ENCODE measurements at places on chromosomes 3 and 15. TPM values are rescaled to one million over a fixed set of nuclear protein-coding genes. Genes with fewer than 3 reads are reported as not detected.

DNA sequence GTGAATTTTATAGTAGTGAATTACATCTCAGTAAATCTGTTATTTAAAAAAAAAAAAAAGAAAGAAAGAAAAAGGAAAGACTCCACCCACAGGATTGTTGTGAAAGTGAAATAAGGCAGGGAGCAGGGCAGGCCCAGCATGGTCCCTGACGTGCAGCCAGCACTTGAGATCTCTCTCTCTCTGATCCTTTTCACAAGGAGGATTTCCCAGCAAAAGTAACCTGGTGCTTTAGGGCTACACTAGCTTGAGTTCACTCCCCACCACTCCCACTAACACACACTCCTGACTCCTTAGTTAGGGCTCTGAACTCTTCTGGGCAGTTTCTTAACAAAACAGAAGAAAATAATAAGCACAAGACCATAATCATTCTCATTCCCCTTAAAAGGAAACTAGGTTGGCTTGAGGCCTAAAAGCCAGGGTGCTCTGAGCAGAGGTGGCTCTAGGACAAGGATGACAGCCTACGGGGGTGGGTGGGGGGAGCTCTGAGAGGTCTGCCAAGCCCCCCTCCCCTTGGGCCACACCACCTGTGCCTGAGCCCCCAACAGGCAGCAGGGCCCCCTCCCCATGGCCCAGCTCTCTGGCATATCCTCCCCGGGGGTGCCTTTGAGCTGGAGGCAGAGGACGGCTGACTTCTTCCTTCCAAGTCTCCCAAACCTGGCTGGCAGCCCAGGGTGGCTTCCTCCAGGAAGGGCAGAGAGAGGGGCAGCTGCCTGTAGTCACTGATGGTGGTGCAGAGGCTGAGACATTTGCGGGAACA, 856 bp downstream of the TMEM40 start:
- H3K36me3 ChIP-seq = no peaks in the 10 kb centered on the region
- no peak overlapping the region for H3K4me3 ChIP-seq
- H3K4me1 ChIP-seq = no peaks in the 10 kb centered on the region
- peak; percentile 82 for DNase-seq
- no peak overlapping the region for H3K27ac ChIP-seq

- H3K27me3 ChIP-seq = no peaks in the 10 kb centered on the region
- H3K36me3 ChIP-seq = no peaks in the 10 kb centered on the region
- H3K4me3 ChIP-seq = no peak overlapping the region
- no peaks in the 10 kb centered on the region for H3K4me1 ChIP-seq
- DNase-seq = no peak
Measured at GRCh38 chr3:52904000-52904399, 6.7 kb upstream of the STIMATE start.

The KY gene
- total RNA-seq = 1.2 TPM

DNA sequence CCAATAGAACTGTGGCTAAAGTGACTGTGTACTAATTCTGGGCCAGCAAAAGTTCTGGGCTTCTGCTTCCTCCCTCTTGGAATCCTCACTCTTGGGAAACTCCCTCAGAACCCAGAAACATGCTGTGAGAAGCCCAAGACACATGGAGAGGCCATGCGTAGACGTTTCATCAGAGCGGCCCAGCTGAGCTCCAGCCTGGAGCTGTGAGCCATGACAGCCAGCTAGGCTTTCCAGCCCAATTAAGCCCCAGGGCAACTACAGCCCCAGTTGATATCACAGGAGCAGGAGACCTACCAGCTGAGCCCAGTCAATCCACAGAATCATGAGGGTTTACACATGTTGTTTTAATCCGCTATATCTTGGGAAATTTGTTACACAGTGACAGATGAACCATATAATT, 43.6 kb upstream of the CNOT10 start:
- no peak for DNase-seq
- H3K27ac ChIP-seq = no peak overlapping the region
- no peaks in the 10 kb centered on the region for H3K36me3 ChIP-seq
- H3K4me3 ChIP-seq = no peak overlapping the region

GRCh38 chr3:89740881-89741177, 633.4 kb downstream of the EPHA3 start:
- H3K27ac ChIP-seq = no peak overlapping the region
- H3K27me3 ChIP-seq = no peaks in the 10 kb centered on the region
- no peak for DNase-seq
- H3K4me3 ChIP-seq = no peak overlapping the region
- H3K36me3 ChIP-seq = no peaks in the 10 kb centered on the region
- no peaks in the 10 kb centered on the region for H3K4me1 ChIP-seq

GRCh38 chr3:71710906-71711494, 14.2 kb downstream of the EIF4E3 start:
- H3K27ac ChIP-seq = no peak overlapping the region
- H3K36me3 ChIP-seq = no peaks in the 10 kb centered on the region
- H3K4me1 ChIP-seq = no peaks in the 10 kb centered on the region
- DNase-seq = no peak
- no peaks in the 10 kb centered on the region for H3K27me3 ChIP-seq
- no peak overlapping the region for H3K4me3 ChIP-seq

GRCh38 chr3:73094951-73095350, 33.5 kb downstream of the EBLN2 start:
- no peak overlapping the region for H3K27ac ChIP-seq
- H3K36me3 ChIP-seq = no peaks in the 10 kb centered on the region
- H3K4me3 ChIP-seq = no peak overlapping the region
- no peaks in the 10 kb centered on the region for H3K4me1 ChIP-seq

GRCh38 chr3:112667599-112667998, 26.7 kb upstream of the CCDC80 start:
- no peak overlapping the region for H3K4me3 ChIP-seq
- no peaks in the 10 kb centered on the region for H3K4me1 ChIP-seq
- H3K27ac ChIP-seq = no peak overlapping the region
- no peak for DNase-seq
- H3K36me3 ChIP-seq = no peaks in the 10 kb centered on the region

The SOX14 gene
- total RNA-seq = not detected

DNA sequence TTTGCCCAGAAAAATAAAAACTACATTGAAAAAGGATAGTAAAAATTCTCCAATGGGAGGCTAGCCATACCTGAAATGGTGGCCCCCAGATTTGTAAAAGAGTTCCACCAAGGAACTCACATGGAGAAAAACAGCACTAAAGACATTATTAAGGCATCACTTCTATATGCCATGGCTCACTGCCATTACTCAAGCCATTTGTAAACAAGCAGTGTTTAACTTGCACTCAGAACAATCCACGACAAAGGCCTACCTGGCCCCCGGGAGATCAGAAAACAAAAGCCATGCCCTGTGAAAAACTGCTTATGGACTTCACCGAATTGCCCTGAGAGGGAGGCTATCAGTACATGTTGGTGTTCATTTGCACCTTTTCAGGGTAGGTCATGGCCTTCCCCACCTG, 19.6 kb downstream of the CCR8 start:
- no peaks in the 10 kb centered on the region for H3K4me1 ChIP-seq
- H3K27ac ChIP-seq = no peak overlapping the region
- no peak for DNase-seq
- H3K27me3 ChIP-seq = no peaks in the 10 kb centered on the region
- no peaks in the 10 kb centered on the region for H3K36me3 ChIP-seq
- H3K4me3 ChIP-seq = no peak overlapping the region

DNA sequence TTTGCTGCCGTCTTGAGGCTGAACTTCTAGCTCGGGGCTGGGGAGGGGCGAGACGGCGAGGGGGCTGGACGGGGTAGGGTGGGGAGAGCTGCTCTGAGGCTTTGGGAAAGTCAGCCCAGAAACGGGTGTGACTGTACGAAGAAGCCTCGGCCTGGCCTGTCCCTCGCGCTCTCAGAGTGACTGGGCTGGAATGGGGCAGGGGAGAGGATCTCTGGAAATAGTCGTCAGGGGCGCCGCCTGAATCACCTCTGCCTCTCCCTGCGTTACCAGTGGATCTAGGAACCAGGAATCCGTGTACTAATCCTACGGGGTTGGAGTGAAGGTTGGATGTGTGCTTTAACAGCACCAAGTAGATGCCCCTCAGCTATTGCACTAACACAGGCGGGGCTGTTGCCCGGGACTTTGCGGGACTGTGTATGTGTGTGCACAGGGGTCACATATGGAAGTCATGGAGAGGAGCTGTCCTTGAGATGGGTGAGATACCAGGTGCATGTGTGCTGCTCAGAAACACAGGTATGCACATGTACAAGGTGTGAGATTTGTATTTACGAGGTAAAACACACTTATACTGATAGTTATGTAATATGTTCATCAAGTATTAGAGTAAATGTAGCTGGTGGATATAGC, 591 bp downstream of the FOXL2NB start:
- H3K36me3 ChIP-seq = no peaks in the 10 kb centered on the region
- H3K27me3 ChIP-seq = no peaks in the 10 kb centered on the region
- no peak overlapping the region for H3K27ac ChIP-seq
- H3K4me1 ChIP-seq = peaks cover 2% of the 10 kb centered on the region

GRCh38 chr15:25931851-25932250, 68.7 kb upstream of the ATP10A start:
- H3K27ac ChIP-seq = no peak overlapping the region
- H3K36me3 ChIP-seq = no peaks in the 10 kb centered on the region
- DNase-seq = no peak
- H3K4me1 ChIP-seq = no peaks in the 10 kb centered on the region
- no peaks in the 10 kb centered on the region for H3K27me3 ChIP-seq

The AHSG gene
- not detected for total RNA-seq

DNA sequence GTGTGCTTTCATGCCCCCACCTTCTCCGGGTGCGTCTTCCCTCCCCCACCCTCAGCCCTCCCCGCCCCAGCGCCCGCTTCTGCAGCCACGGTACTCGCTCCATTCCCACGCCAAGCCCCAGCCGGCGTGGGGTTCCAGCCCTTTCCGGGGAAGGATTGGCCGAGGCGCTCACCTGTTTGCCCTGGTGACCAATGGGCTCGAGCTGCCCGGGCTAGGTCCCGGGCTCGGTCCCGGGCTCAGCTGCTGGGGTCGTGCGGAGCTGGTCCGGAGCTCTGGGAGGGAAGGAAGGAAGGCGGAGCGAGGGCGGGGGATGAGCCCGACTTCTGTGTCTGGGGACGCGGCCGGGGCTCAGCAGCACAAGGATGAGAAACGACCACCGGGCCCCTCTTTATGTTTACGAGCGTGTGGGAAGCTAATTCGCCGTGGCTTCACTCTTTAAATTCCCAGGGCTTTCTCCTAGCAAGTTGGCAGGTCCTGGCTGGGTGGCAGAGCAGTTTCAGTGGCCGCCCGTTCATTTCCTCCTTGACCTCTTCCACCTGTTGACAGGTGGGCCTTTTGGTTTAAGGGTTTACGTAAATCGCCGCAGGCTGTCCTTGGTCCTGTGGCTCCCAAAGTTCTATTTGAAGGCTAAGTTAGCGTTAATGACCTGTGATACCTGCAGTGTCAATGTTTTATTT, at the start of gene IGSF10:
Gene IGSF10 (minus strand): TSS at position 288 of the 677 bp plus-strand sequence. CDS start 2,352 bp downstream, outside the sequence.
- no peaks in the 10 kb centered on the region for H3K27me3 ChIP-seq
- DNase-seq = peak; percentile 45
- H3K4me3 ChIP-seq = peak within 1 kb of the TSS; percentile 0
- H3K4me1 ChIP-seq = no peaks in the 10 kb centered on the region
- no peaks in the 10 kb centered on the region for H3K36me3 ChIP-seq
- no peak within 1 kb of the TSS for H3K27ac ChIP-seq

- DNase-seq = no peak
- H3K27me3 ChIP-seq = no peaks in the 10 kb centered on the region
- H3K27ac ChIP-seq = no peak overlapping the region
- H3K4me1 ChIP-seq = no peaks in the 10 kb centered on the region
Measured at GRCh38 chr15:67765701-67766100, 59.6 kb upstream of the SKOR1 start.

The IL5RA gene
- 0.18 TPM for total RNA-seq

DNA sequence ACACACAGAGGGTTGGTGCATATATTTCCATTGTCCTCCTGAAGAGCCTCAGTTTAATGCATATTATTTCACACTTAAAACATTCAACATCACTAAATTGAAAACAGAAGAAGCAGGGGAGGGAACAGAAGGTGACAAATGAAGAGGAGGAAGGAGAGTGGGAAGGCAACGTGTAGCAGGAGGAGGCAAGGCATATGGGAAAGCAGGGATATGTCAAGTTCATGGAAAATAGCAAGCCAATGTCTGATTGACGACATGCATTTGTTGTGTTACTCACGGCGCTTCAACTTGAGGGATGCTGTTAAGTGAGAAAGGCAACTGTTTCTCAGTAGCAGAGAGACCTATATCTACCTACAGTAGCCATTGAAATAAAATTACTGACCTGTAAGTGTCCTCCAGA, 154.5 kb downstream of the NSUN3 start:
- H3K4me1 ChIP-seq = no peaks in the 10 kb centered on the region
- no peaks in the 10 kb centered on the region for H3K27me3 ChIP-seq

- no peak overlapping the region for H3K4me3 ChIP-seq
- H3K27me3 ChIP-seq = peaks cover 2% of the 10 kb centered on the region
- H3K36me3 ChIP-seq = no peaks in the 10 kb centered on the region
- DNase-seq = peak; percentile 17
Measured at GRCh38 chr15:79099692-79100091, 9.1 kb upstream of the RASGRF1 start.

DNA sequence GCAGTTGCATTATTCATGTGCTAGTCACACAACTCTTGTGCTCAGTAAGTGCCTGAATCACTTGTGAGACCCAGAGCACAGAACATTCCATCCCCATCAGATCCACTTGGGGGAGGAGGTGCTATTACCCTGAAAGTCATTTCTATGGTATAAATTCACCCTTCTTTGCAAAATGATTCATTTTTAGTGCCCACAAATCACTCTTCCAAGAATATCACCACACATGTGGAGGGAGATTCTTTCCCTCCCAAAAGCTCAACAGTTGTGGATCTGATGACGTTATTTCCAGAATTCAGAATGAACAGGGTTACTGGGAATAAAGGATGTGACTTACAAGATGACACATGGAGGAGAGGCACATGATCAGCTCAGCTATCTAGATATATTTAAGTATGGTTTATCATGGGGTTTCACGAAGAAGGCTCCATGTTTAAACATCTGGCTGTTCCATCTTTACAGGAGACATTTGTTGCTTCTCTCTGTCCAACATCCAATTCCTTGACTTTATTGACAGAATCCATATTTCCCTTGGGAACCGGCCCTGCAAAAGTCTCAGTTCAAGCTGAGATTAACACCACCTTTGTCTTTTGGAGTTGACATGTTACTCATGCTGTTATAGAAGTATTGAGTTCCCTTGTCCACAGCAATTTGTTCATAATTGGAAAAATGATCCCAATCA, 214.2 kb upstream of the PROK2 start:
- H3K4me3 ChIP-seq = no peak overlapping the region
- no peak for DNase-seq
- peaks cover 1% of the 10 kb centered on the region for H3K27me3 ChIP-seq
- H3K36me3 ChIP-seq = no peaks in the 10 kb centered on the region

The AP3B2 gene
- total RNA-seq = 0.42 TPM

DNA sequence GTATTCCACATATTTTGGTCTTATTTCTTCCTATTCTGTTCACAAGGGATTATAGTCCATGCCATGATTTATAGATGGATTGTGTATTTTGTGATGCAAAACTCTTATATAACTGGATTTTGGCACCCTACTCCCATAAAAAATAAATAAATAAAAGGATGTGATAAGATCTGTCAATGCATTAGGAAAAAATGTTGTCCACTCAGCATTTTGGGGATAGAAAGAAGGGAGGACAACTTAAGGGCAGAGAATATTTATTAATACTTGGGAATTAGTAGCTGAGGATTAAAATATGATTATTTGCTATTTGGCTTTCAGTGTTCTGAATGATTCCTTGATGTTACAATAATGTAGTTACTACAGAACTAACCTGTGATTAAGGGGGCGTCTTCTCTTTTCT, 682.6 kb downstream of the ZBBX start:
- no peaks in the 10 kb centered on the region for H3K36me3 ChIP-seq
- H3K27me3 ChIP-seq = no peaks in the 10 kb centered on the region
- no peak overlapping the region for H3K27ac ChIP-seq

Data from aorta (tissue), 5 donors.